ENCODE measurements at places on chromosomes 6 and 20.

DNA sequence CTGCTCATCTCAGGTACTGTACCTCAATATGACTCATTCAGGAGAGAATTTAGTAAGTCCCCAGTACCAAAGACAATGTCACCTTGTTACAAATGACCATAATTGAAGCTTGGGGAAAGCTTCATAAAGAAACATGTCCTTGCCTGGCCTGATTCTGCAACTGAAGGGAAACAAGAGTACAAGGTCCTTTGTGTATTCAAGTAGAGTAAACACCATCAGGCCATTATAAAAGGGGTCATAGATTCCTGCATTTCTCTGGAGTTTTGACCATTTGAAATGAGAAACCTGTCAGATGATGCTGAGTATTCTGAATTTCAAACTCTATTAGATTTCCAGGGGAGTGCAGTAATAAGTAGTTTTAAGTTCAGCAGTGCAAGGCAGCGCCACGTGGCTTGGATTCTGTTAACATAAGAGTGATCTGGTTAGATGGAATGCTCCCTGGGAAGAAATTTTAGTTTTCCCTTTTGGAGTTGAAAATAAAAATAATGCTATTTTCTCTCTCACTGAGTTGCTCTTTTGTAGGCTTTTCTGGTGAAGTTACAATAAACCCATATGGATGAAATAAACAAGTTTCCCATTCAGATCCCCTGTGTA is 1054.3 kb downstream of the EPHA7 start:
- no peak overlapping the region for H3K27ac ChIP-seq
- H3K4me1 ChIP-seq: no peaks in the 10 kb centered on the region
- no peaks in the 10 kb centered on the region for H3K36me3 ChIP-seq
- no peaks in the 10 kb centered on the region for H3K27me3 ChIP-seq
- H3K4me3 ChIP-seq: no peak overlapping the region
- no peak for DNase-seq

DNA sequence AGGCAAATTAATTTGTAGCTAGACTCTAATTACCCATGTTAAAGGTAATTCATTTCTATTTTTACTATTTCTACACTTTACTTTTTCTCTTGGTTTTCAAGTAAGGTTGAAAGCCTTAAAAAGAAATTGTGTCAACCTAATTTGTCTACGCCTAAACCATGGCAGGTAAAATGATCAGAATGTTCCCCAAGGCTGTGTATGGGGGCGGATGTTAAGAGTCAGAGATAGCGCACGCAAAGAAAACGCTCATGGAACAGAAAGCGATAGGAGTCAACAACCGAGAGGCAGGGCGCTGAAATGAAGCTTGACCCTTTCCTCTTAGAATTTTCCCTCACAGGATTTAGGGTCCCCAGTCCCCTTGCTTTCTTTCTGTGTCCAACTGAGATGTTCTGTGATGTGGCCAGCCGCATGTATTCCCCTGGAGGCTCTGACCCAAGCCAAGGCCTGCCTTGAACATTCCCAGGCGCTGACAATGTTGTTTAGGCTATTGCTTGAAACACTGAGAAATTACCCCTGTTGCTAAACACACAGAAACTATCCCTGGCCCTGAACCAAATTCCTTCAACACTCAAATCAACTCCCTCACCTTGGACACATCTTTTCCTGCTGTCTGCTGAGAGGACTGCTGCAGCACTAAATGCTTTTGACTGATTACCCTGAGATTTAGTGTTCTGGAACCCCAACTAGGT is 10.9 kb downstream of the PSMB1 start:
- no peak overlapping the region for H3K4me3 ChIP-seq
- peaks cover 68% of the 10 kb centered on the region for H3K36me3 ChIP-seq
- H3K27me3 ChIP-seq: no peaks in the 10 kb centered on the region
- H3K4me1 ChIP-seq: peaks cover 25% of the 10 kb centered on the region
- peak overlapping the region; percentile 20 for H3K27ac ChIP-seq

DNA sequence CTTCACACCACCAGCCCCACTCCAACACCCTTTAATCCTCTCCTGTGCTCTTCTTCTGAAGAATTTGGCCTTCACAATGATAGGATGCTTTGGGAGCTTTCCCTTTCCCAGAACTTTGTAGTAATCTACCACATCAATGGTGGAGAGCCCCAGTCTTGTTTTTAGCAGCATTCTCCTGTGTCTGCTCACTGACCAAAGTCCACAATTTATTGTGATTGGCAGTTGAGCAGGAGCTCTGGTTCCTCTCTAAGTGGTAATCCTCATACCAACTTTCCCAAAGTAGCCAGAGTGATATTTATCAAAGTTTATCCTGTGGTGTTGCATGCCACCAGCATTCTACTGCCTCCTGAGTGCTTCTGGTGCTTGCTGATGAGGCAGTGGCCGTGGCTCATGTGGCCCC is 29.0 kb upstream of the OPN5 start:
- H3K27ac ChIP-seq: no peak overlapping the region
- no peak overlapping the region for H3K4me3 ChIP-seq
- peaks cover 8% of the 10 kb centered on the region for H3K27me3 ChIP-seq
- H3K4me1 ChIP-seq: peaks cover 6% of the 10 kb centered on the region
- H3K36me3 ChIP-seq: no peaks in the 10 kb centered on the region
- no peak for DNase-seq

GRCh38 chr6:136752554-136752953 is 39.7 kb downstream of the MAP3K5 start:
- H3K27me3 ChIP-seq: no peaks in the 10 kb centered on the region
- peak overlapping the region; percentile 67 for H3K27ac ChIP-seq
- H3K36me3 ChIP-seq: no peaks in the 10 kb centered on the region
- no peak for DNase-seq
- H3K4me3 ChIP-seq: no peak overlapping the region
- H3K4me1 ChIP-seq: peaks cover 61% of the 10 kb centered on the region

DNA sequence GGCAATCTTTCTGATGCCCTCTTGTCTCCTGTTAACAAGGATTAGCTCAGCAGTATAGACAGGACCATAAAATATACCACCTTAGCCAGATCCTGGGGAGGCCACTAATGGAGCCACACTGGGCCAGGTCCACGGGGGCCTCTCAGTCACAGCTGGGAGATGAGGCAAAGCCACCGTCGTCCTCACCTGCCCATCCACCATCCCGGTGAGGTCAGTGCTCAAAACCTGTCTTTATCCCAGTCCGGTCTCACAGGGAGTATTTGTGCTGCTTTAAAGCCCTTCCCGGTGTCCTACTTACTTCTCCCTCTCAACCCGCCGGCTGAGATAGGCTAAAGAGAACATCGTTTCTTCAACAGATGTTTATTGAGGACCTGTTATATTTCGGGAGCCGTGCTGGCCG is 104.3 kb downstream of the EDN3 start:
- no peaks in the 10 kb centered on the region for H3K36me3 ChIP-seq
- DNase-seq: no peak
- H3K27me3 ChIP-seq: peaks cover 9% of the 10 kb centered on the region
- no peak overlapping the region for H3K4me3 ChIP-seq
- H3K4me1 ChIP-seq: peaks cover 2% of the 10 kb centered on the region

GRCh38 chr6:27892649-27893058 is 19.5 kb downstream of the OR2B2 start:
- H3K4me3 ChIP-seq: no peak overlapping the region
- no peaks in the 10 kb centered on the region for H3K27me3 ChIP-seq
- peaks cover 5% of the 10 kb centered on the region for H3K36me3 ChIP-seq
- peaks cover 30% of the 10 kb centered on the region for H3K4me1 ChIP-seq
- no peak overlapping the region for H3K27ac ChIP-seq
- DNase-seq: no peak

- no peak for DNase-seq
- H3K27ac ChIP-seq: no peak overlapping the region
- H3K27me3 ChIP-seq: peaks cover 4% of the 10 kb centered on the region
- no peaks in the 10 kb centered on the region for H3K36me3 ChIP-seq
- H3K4me1 ChIP-seq: no peaks in the 10 kb centered on the region
- no peak overlapping the region for H3K4me3 ChIP-seq
These were observed 9.9 kb downstream of the ANKRD66 start for GRCh38 chr6:46756469-46757213.

- H3K27me3 ChIP-seq: no peaks in the 10 kb centered on the region
- H3K36me3 ChIP-seq: peaks cover 23% of the 10 kb centered on the region
- peaks cover 45% of the 10 kb centered on the region for H3K4me1 ChIP-seq
- peak overlapping the region; percentile 73 for H3K27ac ChIP-seq
These were observed 172.1 kb upstream of the RUNX2 start for GRCh38 chr6:45156075-45156474.

DNA sequence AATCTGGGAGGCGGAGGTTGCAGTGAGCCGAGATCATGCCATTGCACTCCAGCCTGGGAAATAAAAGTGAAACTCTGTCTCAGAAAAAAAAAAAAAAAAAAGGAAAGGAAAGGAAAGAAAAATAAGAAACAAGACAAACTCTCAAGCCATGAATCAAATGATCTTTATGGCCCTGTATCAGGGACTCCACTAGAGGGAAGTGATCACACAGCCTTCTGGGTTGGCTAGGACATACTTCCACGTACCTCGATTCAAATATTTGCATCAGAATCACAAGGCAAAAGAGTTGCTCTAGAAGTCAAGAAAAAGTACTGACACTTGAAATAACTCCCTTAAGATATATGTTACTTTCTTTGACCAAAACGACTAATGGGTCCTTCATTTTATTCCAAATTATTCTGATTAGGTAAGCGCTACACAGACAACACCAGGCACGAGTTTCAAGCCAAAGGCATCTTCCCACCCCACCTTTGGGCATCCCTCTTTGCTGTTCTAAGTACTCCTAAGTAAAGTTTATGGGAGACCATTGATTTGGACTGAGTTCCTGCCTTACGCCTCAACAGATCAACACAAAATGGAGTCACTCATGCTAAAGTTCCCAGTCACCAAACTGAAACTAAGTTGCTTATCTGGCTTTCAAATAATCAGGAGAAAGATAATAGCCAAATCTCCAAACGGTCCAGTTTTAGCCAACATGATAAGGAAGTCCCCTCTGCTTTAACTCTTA is 77.5 kb upstream of the NT5E start:
- H3K36me3 ChIP-seq: no peaks in the 10 kb centered on the region
- H3K4me1 ChIP-seq: peaks cover 15% of the 10 kb centered on the region
- peak; percentile 7 for DNase-seq
- H3K4me3 ChIP-seq: no peak overlapping the region
- H3K27ac ChIP-seq: no peak overlapping the region

- no peak overlapping the region for H3K27ac ChIP-seq
- H3K36me3 ChIP-seq: no peaks in the 10 kb centered on the region
- DNase-seq: no peak
- H3K4me3 ChIP-seq: no peak overlapping the region
- peaks cover 22% of the 10 kb centered on the region for H3K27me3 ChIP-seq
- H3K4me1 ChIP-seq: no peaks in the 10 kb centered on the region
These were observed 88.0 kb upstream of the CD83 start for GRCh38 chr6:14029605-14030004.

DNA sequence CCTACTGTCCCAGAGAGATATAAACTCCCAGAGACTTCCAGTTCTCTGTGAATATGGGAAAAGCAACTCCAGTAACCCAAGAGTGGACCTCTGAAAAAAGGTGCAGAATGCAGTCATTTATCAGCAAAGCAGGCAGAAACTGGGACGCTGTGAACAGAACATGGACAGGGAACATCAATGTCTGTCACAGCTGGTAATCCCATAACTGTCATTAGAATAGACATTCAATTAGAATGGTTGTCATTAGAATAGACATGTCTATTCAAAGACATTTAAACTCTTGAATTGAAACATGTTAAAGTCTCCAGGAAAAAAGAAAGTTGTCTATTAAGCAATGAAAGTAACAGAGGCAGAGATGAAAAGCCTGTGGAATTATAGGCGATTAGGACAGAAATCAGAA is 302.1 kb downstream of the BTBD3 start:
- no peaks in the 10 kb centered on the region for H3K27me3 ChIP-seq
- no peak for DNase-seq
- no peak overlapping the region for H3K4me3 ChIP-seq
- no peaks in the 10 kb centered on the region for H3K36me3 ChIP-seq
- no peaks in the 10 kb centered on the region for H3K4me1 ChIP-seq

DNA sequence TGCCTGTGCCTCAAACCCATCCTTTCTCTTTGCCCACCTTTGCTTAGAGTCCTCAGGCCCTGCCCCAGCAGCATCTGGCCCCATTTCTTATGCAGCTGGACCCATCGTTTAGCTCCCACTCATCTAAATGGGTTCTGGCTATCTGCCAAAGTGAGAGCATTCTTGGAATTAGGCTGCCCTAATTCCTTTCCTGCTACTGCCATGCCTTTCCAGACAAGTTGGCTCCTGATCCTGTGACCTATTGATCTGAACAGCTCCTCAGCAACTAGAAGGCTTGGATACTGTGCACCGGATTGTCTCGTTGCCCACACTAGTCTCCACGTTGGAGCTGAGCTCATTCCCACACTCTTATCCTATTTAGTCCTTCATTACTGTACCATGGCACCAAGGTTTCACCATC is 22.9 kb downstream of the DZANK1 start:
- no peaks in the 10 kb centered on the region for H3K27me3 ChIP-seq
- H3K27ac ChIP-seq: no peak overlapping the region
- H3K4me1 ChIP-seq: no peaks in the 10 kb centered on the region
- no peak for DNase-seq
- H3K36me3 ChIP-seq: peaks cover 1% of the 10 kb centered on the region

GRCh38 chr6:158737082-158737709 is 82.0 kb downstream of the EZR start:
- no peak overlapping the region for H3K4me3 ChIP-seq
- peaks cover 2% of the 10 kb centered on the region for H3K4me1 ChIP-seq
- H3K27me3 ChIP-seq: no peaks in the 10 kb centered on the region

DNA sequence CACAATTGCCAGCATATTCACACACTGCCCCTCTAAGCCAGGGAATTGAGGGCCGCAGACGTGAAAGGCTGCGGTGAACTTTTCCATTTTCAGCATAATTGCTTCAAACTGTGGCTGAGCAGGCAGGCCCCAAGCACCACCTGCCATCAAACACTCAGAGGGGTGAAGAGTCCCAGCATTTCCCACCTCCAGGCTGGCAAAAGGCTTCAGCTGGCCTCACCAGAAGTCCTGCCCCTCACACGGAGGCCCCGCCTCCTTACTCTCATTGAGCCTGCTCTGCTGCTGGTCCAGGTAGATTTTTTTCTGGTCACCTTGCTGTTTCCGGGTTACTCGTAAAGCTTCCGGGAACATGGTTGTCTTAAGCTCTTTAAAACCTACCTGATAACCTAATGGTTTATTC is 52.0 kb upstream of the PRELID3B start:
- no peak for DNase-seq
- H3K4me3 ChIP-seq: no peak overlapping the region
- H3K27me3 ChIP-seq: no peaks in the 10 kb centered on the region
- no peak overlapping the region for H3K27ac ChIP-seq
- H3K4me1 ChIP-seq: no peaks in the 10 kb centered on the region

DNA sequence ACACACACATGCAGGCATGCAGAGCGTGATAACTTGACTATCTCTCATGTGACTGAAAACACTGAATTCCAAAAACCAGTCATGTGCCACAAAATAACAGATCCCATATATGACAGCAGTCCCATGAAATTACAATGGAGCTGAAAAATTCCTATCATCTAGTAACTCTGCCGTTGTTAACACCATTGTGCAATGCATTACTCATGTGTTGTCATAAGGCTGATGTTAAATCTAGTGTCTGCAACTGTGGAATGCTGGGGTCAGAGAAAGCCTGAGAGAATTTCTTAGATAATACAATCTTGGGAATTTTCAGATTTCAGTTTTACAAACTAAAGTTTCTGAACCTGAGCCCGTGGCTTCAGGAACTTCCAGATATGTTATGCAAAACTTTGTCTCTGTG is 70.2 kb downstream of the LYRM4 start:
- no peak for DNase-seq
- H3K27me3 ChIP-seq: no peaks in the 10 kb centered on the region
- H3K4me3 ChIP-seq: no peak overlapping the region
- H3K36me3 ChIP-seq: peaks cover 4% of the 10 kb centered on the region
